ENCODE measurements at places on chromosomes 1 and 21.

- no peak for DNase-seq
Observed at GRCh38 chr21:16307256-16307655, 577.5 kb downstream of the USP25 start.

- DNase-seq = no peak
Observed at GRCh38 chr21:33847588-33848248, 67.9 kb downstream of the ATP5PO start.

- no peak for DNase-seq
Observed at GRCh38 chr21:38376235-38376634, 119.4 kb downstream of the KCNJ15 start.

GRCh38 chr1:95733031-95733430 lies 499.0 kb downstream of the RWDD3 start:
- DNase-seq = no peak

GRCh38 chr1:99727575-99728185 lies 38.8 kb downstream of the FRRS1 start:
- no peak for DNase-seq

- no peak for DNase-seq
Observed at GRCh38 chr1:198007687-198008607, 90.8 kb downstream of the LHX9 start.

GRCh38 chr1:84827555-84827954 lies 65.5 kb downstream of the LPAR3 start:
- DNase-seq = no peak

DNA sequence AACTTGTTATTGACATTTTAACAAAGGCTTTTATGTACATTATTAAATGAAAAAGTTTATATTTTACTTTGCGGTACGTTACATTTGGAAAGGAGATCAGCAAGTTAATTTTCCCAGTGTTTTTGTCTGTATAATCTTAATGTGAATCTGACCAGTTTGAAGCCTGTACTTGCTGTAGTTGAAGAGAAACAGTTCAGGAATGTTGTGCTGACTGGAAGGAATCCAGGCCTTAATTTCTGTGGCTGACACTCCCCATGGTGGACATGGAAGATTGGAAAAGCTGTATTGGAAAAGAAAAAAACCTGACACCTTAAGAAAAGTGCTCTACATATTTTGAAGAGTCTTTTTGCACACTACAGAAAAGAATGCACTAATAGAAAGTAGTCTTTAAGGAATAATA lies 15.5 kb downstream of the LEPR start:
- DNase-seq = no peak

- no peak for DNase-seq
Observed at GRCh38 chr1:53506355-53507050, 47.3 kb downstream of the DMRTB1 start.

DNA sequence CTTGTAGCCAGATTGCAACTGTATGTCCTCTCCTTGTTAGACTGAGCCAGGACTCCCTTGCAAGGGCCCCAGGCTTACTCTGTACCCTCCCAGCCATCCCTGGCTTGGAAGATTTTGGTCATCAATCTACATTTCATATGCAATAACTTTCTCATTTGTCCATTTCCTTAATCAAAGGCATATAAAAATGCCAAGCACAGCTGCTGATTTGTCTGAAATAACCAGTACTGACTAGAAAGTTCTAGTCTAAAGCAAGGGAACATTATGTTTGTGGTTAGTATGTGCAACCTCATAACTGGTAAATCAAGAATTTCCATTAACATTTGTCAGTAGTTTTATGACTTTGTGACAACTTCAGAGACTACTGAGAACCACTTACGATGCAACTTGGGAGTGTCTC lies 370.2 kb downstream of the ST6GALNAC3 start:
- no peak for DNase-seq

GRCh38 chr1:175089136-175089718 lies 21.6 kb downstream of the TNN start:
- no peak for DNase-seq

- peak; percentile 92 for DNase-seq
Observed at GRCh38 chr1:200483491-200484143, 73.8 kb upstream of the ZNF281 start.

- DNase-seq = no peak
Observed at GRCh38 chr1:154866257-154867063, 3.6 kb downstream of the KCNN3 start.

DNA sequence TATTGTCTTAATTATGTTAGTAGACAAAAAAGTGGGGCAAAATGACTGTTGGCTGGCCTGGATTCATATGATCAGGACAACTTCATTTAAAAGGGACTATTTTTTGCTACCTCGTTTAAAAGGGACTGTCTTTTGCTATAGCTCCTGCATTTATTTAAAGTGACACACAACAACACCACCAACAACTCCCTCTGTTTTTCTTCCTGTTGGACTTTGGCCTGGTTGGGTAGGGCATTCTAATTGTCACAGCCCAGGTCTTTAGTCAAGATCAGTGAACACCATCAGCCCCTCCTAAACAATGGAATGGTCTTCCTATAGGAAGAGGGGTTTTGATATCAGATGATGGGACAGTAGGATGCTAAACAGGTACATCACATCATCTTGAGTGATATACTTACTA lies 241.8 kb downstream of the GPR52 start:
- no peak for DNase-seq

DNA sequence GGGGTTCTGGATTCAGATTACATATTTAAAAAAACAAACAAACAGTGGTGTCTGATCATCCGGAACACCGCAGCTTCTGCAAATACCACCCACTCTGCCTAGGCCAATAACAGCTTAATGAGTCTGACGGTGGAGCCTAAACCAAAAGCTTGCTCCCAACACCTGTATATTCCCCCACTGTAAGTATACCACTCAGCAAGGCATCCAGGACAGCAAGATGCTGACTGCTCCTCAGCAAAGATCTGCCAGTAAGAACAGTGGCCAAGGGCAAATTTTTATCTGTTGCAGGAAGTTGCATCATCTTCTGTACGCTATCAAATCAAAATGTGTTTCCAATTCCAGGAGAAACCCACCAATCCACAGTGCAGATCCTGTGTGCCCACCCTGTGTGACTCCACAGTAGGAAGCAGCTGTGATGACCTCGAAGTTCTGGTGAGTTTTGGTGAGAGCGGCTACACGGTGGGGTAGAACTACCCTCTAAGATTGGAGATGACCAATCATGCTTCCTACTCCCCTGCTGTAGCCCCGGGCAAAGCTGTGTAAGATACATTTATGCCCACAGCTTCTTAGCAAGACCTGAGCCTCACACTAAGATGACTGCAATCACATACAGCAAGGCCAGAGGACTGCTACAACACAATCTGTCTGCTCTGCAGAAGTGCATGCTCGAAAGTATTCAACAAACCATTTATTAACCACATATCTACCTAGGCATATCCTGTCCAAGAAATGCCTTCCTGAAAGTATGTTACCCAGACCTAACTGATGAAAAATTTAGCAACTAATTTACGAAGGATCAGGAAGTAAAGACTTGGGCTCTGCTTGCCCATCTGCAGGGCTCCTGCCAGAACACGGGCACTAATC lies 30.5 kb downstream of the SIPA1L2 start:
- no peak for DNase-seq

Measured in AG04450 (cell line).